ENCODE measurements at places on chromosomes 6 and 20.

DNA sequence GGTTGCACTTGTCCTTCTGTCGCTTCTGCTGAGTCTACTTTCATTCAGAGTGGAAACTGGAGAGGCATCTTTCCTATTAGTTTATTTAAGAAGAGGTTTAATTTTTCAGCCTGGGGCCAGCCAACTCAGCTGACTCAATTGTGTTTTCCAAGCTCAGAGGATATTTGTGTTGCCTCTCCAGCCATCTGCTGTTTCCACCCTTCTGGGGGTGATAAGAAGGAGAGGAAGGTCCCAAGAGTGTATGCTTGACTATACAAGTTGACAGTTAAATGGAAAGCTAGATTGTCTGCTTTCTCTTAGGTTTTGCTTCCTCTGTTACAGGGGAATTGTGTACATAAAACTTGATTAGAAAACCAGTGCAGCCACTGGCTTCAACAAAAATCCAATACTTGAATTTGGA lies 3.0 kb downstream of the PSMF1 start:
- no peak for DNase-seq

DNA sequence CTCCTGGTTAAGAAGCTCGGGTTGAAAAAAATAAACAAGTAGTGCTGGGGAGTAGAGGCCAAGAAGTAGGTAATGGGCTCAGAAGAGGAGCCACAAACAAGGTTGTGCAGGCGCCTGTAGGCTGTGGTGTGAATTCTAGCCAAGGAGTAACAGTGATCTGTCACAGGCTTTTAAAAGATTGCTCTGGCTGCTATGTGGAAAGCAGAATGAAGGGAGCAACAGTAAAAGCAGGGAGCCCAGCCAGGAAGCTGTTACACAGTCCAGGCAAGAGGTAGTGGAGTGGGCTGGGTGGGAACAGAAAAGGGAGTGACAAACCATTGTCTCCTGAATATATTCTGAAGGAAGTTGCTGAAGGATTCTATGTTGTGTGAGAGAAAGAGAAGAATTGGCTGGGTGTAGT lies 2.0 kb downstream of the HFE start:
- no peak for DNase-seq

DNA sequence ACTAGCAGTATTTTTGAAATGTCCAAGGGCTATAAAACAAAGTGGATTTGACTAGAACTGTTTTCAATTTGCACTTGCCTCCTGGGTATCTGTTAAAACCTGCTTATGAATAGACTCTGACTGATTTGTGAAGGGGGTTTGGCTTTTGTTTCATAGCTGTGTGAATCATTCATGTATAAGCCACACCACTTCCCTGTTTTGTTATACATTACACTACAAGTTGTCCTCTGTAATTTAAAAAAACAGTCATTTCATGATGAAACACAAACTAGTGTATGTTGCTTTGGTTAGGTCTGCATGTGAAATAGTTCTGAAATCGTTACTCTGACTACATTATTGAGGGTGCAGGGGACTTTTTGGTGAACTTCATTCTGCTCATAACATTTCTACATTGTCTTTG lies 121.7 kb downstream of the NKAIN2 start:
- DNase-seq: no peak

- no peak for DNase-seq
Measured at GRCh38 chr6:20630617-20631548, 96.6 kb downstream of the CDKAL1 start.

GRCh38 chr6:157600807-157601206 lies 219.8 kb downstream of the ZDHHC14 start:
- no peak for DNase-seq

GRCh38 chr6:144377586-144378210 lies 92.6 kb downstream of the UTRN start:
- no peak for DNase-seq

GRCh38 chr20:41245086-41245707 lies 72.3 kb downstream of the ZHX3 start:
- DNase-seq: no peak

- DNase-seq: no peak
Measured at GRCh38 chr6:107401573-107401972, 57.8 kb downstream of the PDSS2 start.

- DNase-seq: no peak
Measured at GRCh38 chr20:10921491-10922010, 247.8 kb upstream of the JAG1 start.

GRCh38 chr6:39886871-39887270 lies 47.4 kb downstream of the MOCS1 start:
- no peak for DNase-seq

- no peak for DNase-seq
Measured at GRCh38 chr6:101779051-101779844, 385.7 kb downstream of the GRIK2 start.

- no peak for DNase-seq
Measured at GRCh38 chr6:170136541-170137175, 154.2 kb downstream of the DLL1 start.

DNA sequence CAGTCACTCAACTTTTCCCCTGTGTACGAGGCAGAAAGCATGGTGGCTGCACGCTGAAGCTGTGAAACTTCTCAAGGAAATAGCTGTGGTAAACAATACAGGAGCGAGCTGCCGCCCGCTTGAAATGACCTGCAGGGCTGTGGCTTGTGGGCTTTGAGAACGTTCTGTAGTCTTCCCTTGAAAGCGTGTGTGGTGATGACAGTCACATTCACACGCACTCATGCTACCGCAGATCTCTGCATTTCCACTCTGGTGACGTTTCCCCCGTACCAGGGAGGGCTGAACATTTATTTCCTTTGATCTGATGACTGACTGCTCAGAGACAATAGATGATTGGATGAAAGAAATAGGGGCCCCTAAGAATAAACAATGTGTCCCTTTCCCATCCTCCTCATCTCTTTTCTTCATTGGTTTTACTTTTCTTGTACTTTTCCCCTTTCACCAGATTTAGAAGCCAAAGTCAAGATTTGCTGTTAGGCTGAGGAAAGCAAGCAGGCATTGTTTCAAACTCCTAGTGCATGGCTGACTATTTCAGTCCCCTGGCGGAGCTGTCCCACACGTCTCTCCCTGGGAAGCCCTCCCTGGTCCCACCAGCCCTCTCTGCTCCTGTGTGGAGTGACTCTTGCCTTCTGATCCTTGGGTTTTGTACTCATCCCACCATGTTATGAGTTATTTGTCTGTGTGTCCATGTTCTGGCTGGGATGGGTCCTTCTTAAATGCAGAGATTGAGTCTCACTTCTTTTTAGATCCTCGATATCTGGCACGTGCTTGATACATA lies 3.9 kb downstream of the SYTL3 start:
- peak; percentile 91 for DNase-seq

DNA sequence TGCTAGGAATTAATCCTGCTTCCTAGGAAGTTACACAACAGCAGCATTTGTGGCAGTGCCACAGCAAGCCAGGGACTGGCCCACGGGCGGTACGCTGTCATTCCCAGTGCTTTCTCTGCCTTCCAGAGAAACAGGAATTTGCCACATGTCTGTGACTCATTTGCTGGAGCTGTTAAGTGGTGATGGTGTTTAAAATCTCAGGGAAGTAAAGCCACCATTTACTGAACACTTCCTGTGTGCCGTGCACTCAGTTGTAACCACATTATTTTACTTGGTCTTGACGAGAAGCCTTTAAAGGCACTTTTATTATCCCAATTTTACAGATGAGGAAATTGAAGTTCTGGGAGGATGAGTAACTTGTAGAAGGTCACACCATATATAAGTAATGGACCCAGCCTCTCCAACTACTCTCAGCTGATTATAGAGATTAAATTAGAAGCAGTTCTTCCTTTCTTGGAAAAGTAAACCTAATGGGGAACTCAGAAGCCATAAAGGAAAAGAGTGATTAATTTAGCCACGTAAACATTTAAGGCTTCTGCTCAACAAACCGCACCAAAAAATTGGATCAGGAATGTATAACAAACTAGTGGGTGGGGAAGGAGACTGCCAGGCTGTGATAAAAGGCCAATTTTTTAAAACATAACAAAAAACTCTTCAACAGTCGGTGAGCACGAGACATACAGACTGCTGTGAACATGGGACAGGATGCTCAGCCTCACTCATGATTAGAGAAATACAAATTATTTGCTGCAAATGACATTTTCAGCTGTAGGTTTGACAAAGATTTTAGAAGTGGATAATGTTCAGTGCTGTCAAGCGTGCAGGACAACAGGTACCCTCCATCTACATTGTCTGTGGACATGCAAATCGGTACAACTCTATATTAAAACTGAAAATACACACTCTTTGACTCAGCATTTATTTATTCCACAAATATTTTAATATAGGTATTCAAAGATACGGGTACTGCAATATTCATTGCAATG lies 311.2 kb downstream of the NRN1 start:
- DNase-seq: no peak

DNA sequence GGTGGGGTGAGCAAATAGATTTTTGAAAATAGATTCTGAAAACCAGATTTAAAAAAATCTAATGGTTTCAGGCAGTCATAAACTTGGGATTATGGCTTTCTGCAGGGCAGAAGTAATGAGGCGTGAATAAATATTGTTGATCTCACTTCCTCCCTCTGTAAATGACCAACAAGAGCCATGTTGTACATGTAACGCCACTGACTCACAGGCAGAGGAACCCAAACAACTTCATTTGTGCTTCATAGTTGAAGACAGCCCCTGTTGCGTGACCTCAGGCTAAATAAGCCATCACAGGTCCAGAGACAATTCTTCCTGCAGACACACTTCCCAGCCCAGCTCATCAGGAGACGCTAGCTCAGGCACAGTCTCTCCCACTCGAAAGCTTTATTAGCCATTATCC lies 59.1 kb upstream of the F13A1 start:
- DNase-seq: no peak

GRCh38 chr6:137165375-137166246 lies 7.8 kb downstream of the IL22RA2 start:
- DNase-seq: peak; percentile 41

DNA sequence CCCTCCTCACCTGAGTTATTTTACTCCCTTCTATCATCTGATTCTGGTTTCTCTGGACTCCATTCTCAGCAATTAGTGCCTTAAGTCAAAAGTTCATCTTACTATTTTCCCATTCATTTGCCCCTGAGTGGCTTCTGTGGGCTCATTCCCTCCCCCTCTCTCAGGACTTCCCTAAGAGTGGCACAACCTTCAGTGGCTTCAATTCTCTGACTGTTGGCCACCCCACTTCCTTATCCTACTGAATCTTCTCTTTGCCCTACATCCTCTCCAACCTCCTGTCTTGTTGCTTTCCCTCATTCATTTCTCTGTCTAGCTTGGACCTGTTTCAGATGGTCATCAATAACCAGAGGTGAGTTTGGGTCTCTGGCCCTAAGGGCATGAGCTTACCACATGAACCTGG lies 61.1 kb upstream of the GLP1R start:
- DNase-seq: no peak

- no peak for DNase-seq
Measured at GRCh38 chr6:137862419-137863090, 4.5 kb upstream of the TNFAIP3 start.

- DNase-seq: no peak
Measured at GRCh38 chr6:92757925-92758324, 661.4 kb downstream of the EPHA7 start.

- DNase-seq: no peak
Measured at GRCh38 chr6:15518878-15519277, 143.9 kb downstream of the DTNBP1 start.

GRCh38 chr6:32415521-32416019 lies 8.6 kb upstream of the BTNL2 start:
- peak; percentile 78 for DNase-seq
